ENCODE measurements at places on chromosomes 5 and 9.

DNA sequence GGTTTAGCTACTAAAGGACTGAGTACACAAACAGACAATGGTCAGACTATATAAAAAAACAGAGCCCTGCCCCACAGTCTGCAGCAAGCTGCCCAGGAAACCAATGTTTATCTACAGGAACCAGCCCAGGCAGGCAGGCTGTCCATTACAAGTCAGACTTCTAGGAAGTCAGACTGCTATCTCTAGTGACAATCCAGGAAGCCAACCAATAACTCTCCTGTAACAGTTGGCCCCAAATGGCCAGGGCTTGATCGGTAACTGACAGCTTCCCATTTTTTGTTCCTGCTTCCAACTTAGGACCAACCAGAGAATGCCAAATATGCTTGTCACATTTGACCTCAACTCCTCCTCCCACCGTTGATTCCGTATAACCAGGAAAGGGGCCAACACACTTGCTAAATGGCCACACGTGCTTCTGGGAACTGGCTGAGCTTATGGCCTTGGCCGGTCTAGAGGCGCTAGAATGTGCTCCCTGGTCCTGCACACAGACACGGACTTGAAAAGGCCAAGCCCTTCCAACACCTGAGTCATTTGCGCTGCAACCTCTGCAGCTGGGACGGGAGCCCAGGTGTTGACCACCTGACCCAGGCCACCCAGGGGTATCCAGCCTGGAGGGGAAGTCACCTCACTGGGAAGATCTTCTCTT, 79.6 kb upstream of the CDK20 start:
- no peak overlapping the region for H3K27ac ChIP-seq
- H3K36me3 ChIP-seq, result no peaks in the 10 kb centered on the region
- DNase-seq, result no peak
- H3K27me3 ChIP-seq, result no peaks in the 10 kb centered on the region
- no peaks in the 10 kb centered on the region for H3K4me1 ChIP-seq
- no peak overlapping the region for H3K4me3 ChIP-seq

GRCh38 chr9:110606179-110606790, 26.7 kb upstream of the SVEP1 start:
- H3K4me1 ChIP-seq, result peaks cover 10% of the 10 kb centered on the region
- H3K36me3 ChIP-seq, result no peaks in the 10 kb centered on the region
- H3K4me3 ChIP-seq, result no peak overlapping the region
- no peak overlapping the region for H3K27ac ChIP-seq

- DNase-seq, result no peak
- no peaks in the 10 kb centered on the region for H3K27me3 ChIP-seq
- no peaks in the 10 kb centered on the region for H3K36me3 ChIP-seq
- no peaks in the 10 kb centered on the region for H3K4me1 ChIP-seq
These were observed 434.0 kb downstream of the GADD45G start for GRCh38 chr9:90038763-90039162.

- H3K4me3 ChIP-seq, result no peak overlapping the region
- DNase-seq, result no peak
- H3K27me3 ChIP-seq, result no peaks in the 10 kb centered on the region
- peaks cover 15% of the 10 kb centered on the region for H3K36me3 ChIP-seq
- no peak overlapping the region for H3K27ac ChIP-seq
- no peaks in the 10 kb centered on the region for H3K4me1 ChIP-seq
These were observed 10.3 kb downstream of the IDNK start for GRCh38 chr9:83633255-83633654.

DNA sequence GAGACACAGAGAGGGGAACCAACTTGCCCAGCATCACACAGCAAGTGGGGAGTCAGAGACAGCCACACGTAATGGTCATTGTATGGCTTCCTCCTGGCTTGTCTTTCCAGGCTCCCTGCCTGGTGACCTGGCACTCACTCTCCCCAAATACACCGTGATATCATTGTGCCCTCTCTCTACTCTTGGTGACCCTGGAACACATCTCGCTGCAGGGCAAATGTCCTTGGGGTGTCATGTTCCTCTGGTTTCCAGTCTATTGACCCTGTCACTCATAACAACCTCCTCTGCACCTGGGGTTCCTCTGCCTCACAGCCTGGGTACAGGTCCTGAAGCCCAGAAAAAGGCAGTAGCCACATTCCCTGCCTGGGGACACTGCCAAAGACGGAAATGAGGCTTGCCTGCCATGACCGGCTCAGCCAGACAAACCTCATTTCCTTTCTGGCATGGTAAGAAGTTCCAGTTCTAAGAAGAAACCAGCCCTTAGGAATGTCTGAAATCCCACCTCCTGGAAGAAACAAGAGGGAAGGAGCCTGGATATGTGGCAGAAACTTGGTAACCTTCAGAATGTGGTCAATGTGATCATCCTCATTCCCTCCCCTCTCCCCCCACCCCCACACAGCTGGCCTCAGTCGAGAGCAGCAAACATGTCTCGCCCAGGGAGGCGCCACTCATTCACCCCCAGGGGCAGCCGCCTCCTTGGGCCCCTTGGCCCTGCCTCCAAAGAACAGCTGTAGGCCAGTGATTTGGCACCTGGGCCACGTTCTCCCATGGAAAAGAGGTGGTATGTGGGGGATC, 30.6 kb upstream of the SMU1 start:
- H3K4me1 ChIP-seq, result peaks cover 36% of the 10 kb centered on the region
- H3K4me3 ChIP-seq, result no peak overlapping the region
- no peak for DNase-seq
- peaks cover 26% of the 10 kb centered on the region for H3K36me3 ChIP-seq

DNA sequence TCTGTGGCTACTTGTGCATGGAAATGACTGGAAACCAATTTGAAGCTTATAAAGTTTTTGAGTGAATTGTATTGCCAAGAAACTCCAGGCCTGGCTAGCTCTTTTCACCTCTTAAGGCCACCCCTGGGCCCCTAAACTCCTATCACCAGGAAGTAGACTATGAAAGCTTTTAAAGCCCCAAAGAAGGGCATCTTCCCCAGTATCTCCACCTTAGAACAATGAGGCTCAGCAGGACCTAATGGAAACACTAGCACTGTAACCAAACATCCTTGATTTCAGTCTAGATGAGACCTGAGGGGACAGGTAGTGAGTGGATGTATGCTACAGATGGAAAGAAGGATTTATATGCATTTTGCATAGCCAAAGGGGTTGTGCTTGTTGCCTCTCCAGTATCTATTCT, 25.0 kb downstream of the LYRM7 start:
- DNase-seq, result no peak
- H3K27ac ChIP-seq, result no peak overlapping the region
- no peaks in the 10 kb centered on the region for H3K4me1 ChIP-seq
- no peak overlapping the region for H3K4me3 ChIP-seq

DNA sequence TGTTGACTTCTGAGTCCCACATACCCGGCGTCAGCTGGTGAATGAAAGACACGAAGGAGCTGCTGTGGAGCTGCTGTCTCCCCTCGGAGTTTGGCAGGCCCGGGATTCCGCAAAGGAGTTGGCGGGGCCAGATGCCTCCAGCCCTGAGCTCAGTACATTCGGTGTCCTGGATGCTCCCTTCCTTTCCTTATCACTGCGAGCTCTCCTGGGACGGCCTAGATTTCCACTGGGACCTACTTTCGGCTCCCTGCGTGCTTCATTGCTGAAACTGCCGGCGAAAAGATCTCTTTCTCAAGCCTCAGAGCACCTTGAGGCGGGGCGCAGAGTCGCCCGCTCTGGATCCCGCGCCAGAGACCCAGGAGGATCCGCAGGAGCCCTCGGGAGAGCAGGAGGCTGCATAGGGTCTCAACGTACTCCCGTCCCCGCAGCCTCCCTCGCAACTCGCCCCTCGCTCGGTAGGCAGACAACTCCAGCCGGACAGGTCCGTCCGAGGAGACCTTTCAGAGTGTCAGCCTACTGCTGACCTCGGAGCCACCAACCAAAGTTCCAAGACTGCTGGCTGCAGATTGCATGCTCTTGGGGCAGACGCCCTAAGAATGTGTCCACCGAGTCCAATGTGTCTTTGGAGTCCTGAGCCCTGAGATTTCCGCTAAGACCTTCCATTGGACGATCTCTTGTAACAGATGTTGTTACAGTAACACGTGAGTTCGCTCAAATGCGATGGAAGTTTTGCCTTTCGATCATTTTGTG, 6.1 kb downstream of the ANXA2R start:
- H3K4me3 ChIP-seq, result peak overlapping the region; percentile 23
- peaks cover 38% of the 10 kb centered on the region for H3K4me1 ChIP-seq
- peak overlapping the region; percentile 19 for H3K27ac ChIP-seq
- H3K36me3 ChIP-seq, result no peaks in the 10 kb centered on the region

DNA sequence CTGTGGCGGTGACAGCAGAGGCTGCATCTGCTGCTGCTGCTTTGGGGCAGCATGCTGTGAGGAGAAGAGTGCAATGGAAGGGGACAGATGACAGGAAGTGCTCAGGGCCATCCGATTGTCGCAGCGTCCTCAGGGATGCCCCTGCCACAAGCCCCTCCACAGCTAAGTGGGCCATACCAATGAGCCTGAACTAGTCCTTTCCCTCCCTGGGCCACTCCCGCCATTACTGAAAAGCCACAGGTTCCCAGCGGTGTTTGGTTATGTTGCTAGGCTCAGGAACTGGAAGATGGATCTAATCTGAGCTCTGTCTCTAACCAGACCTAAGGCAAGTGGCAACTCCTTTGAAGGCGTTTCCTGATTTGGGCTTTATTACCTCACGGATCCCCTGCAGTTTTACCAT, 109.2 kb downstream of the GAPVD1 start:
- H3K4me1 ChIP-seq, result no peaks in the 10 kb centered on the region
- no peaks in the 10 kb centered on the region for H3K27me3 ChIP-seq
- H3K36me3 ChIP-seq, result no peaks in the 10 kb centered on the region
- no peak overlapping the region for H3K27ac ChIP-seq
- DNase-seq, result no peak
- no peak overlapping the region for H3K4me3 ChIP-seq

DNA sequence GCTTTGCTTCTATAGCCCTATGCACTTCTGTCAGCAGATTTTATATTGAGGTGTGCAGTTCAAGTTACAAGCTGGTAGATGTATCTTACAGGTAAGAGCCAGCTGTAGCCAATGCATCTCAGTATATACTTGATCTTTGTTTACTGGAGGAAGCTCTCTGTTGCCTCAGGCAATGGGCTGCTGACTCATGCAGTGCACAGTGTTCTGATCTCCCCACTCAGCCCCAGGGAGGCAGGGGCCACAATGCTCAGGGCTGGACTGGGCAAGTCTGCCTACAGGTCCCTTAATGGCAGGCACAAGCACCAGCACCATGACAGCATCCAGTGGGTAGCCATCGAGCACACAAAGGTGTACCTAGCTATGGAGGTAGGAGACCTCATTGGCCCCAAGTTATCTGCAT, 178.8 kb upstream of the CDH10 start:
- H3K4me3 ChIP-seq, result no peak overlapping the region
- DNase-seq, result no peak
- H3K4me1 ChIP-seq, result no peaks in the 10 kb centered on the region
- no peaks in the 10 kb centered on the region for H3K27me3 ChIP-seq
- no peaks in the 10 kb centered on the region for H3K36me3 ChIP-seq

GRCh38 chr9:111030492-111030891, 7.8 kb downstream of the LPAR1 start:
- H3K4me3 ChIP-seq, result no peak overlapping the region
- DNase-seq, result no peak
- no peaks in the 10 kb centered on the region for H3K4me1 ChIP-seq

GRCh38 chr9:132071847-132072507, 7.7 kb downstream of the MED27 start:
- no peak overlapping the region for H3K27ac ChIP-seq
- H3K4me3 ChIP-seq, result no peak overlapping the region

- no peak overlapping the region for H3K27ac ChIP-seq
- peaks cover 11% of the 10 kb centered on the region for H3K4me1 ChIP-seq
- DNase-seq, result no peak
- no peaks in the 10 kb centered on the region for H3K27me3 ChIP-seq
These were observed 250.6 kb downstream of the ARRDC3 start for GRCh38 chr5:91132550-91132949.

- peak overlapping the region; percentile 85 for H3K27ac ChIP-seq
- no peak for DNase-seq
- H3K4me1 ChIP-seq, result peaks cover 59% of the 10 kb centered on the region
- peak overlapping the region; percentile 58 for H3K4me3 ChIP-seq
- peaks cover 12% of the 10 kb centered on the region for H3K36me3 ChIP-seq
These were observed 437 bp upstream of the TRIM41 start for GRCh38 chr5:181222630-181223057.

GRCh38 chr9:124617477-124618141, 110.4 kb upstream of the NR5A1 start:
- H3K4me3 ChIP-seq, result no peak overlapping the region
- H3K27me3 ChIP-seq, result no peaks in the 10 kb centered on the region
- no peak for DNase-seq
- H3K27ac ChIP-seq, result no peak overlapping the region
- H3K36me3 ChIP-seq, result no peaks in the 10 kb centered on the region

- no peak overlapping the region for H3K27ac ChIP-seq
- H3K4me3 ChIP-seq, result no peak overlapping the region
- H3K36me3 ChIP-seq, result no peaks in the 10 kb centered on the region
- no peak for DNase-seq
- H3K4me1 ChIP-seq, result peaks cover 43% of the 10 kb centered on the region
- no peaks in the 10 kb centered on the region for H3K27me3 ChIP-seq
These were observed 13.8 kb downstream of the PROP1 start for GRCh38 chr5:177982072-177982727.

DNA sequence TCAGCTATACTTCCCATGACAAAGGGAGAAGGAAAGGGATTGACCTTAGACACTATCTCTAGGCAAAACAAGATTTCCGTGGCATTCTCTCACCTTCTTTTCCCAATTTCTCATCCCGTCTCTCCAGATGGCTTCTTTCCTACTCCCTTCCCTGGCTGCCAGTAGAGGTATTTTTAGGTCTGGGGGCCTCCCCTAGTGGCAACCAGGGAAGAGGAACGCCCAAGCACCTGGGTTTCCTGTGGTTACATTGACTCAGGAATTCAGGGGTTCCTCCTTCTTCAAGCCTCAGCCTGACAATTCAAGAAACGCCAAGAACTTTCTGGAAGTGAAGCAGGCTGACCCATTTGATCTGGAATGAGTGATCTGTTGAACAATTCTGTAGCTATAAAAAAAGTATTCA, 111.5 kb upstream of the OSMR start:
- no peaks in the 10 kb centered on the region for H3K4me1 ChIP-seq
- no peaks in the 10 kb centered on the region for H3K27me3 ChIP-seq
- no peaks in the 10 kb centered on the region for H3K36me3 ChIP-seq
- DNase-seq, result no peak

DNA sequence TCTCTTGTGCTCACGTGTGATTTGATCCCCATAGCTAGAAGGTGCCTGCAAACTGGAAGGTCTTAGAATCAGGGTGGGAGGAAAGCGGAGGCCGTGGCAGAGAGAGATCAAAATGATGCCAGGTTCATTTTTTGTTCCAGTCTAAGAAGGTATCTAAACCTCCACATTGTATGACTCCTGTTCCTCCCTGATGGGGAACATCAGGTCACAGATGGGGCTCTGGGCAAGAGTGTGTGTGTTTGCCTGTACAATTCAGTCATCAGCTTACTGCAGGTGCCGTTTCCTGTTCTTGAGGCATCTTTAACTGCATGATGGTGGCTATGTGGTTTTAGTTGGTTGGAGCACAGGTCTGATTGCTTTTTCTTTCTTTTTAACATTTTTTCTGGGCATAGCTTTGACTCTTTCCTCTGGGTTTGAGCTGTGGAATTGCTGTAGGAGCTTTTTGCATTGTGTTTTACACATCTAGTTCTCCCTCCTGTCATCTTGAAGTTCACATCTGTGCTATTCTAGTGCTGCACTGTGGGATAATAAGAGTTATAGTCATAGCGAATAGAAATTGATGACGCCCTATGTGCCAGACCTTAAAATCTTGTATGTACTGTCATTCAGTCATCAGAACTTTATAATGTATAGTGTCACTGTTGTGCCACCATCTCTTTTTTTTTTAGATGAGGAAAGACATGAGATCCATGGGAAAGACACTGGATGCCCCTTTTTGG, 30.8 kb downstream of the ARHGAP26 start:
- no peaks in the 10 kb centered on the region for H3K36me3 ChIP-seq
- no peaks in the 10 kb centered on the region for H3K4me1 ChIP-seq
- H3K27ac ChIP-seq, result peak overlapping the region; percentile 48
- no peaks in the 10 kb centered on the region for H3K27me3 ChIP-seq
- no peak for DNase-seq
